ENCODE measurements at places on chromosomes 4 and X.

DNA sequence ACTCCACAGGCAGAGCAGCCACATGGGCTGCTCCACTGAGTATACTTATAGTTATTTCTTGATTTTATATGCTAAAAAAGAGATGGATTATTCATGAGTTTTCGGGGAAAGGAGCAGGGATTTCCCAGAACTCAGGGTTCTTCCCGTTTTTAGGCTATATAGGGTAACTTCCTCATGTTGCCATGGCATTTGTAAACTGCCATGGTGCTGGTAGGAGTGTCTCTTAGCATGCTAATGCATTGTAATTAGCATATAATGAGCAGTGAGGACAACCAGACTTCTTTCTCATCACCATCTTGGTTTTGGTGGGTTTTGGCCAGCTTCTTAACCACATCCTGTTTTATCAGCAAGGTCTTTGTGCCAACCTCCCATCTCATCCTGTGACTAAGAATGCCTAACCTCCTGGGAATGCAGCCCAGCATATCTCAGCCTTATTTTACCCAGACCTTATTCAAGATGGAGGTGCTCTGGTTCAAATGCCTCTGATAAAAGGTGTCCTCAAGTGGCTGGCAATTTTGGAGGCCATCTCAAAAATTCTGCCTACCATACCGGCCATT is 213.0 kb upstream of the VEGFC start:
- no peak overlapping the region for H3K27ac ChIP-seq
- H3K4me3 ChIP-seq = no peak overlapping the region
- DNase-seq = no peak
- no peaks in the 10 kb centered on the region for H3K36me3 ChIP-seq
- H3K27me3 ChIP-seq = no peaks in the 10 kb centered on the region

DNA sequence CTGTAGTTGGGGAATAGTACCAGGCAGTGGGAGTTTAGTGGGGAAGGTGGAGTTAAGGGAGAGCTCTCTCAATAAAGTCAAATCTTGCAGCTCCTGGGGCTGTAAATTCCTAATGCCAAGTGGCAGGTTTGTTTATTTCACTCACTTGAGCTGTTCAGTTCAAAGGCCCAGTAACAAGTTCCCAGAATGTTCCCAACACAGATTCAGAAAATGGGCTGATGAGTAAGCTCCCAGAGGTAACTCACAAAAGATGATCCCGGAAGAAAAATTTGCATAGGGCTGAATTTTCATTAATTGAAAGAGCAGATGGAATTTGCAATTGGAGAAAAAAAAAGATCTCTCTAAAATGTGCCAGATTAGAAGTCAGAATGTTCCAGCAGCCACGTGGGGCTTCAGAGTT is 286.2 kb downstream of the EVC2 start:
- H3K27me3 ChIP-seq = no peaks in the 10 kb centered on the region
- no peak for DNase-seq
- H3K4me1 ChIP-seq = no peaks in the 10 kb centered on the region
- H3K36me3 ChIP-seq = no peaks in the 10 kb centered on the region
- H3K4me3 ChIP-seq = no peak overlapping the region
- no peak overlapping the region for H3K27ac ChIP-seq

DNA sequence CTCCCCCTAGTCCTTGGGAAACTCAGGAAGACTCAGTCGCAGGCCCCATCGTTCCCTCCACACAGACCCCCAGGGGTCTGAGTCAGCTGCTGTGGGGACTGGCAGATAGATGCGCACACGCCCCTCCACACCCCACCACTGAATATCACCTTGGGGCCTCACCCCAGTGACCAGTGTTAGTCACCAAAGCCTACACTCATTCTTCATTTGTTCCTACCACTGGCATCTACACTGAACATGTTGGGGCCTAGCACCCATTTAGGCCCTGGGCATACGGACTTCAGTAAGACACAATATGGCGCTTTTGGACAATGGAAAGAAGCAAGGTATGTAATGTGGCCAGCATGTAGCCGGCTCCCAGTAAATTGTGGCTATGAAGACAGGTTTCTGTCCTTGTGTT is 154.1 kb upstream of the PJA1 start:
- DNase-seq = no peak
- H3K27ac ChIP-seq = no peak overlapping the region
- H3K36me3 ChIP-seq = no peaks in the 10 kb centered on the region
- no peaks in the 10 kb centered on the region for H3K4me1 ChIP-seq
- H3K4me3 ChIP-seq = no peak overlapping the region

GRCh38 chrX:74788545-74789086 is 136.6 kb downstream of the NEXMIF start:
- no peaks in the 10 kb centered on the region for H3K27me3 ChIP-seq
- H3K4me3 ChIP-seq = no peak overlapping the region
- no peaks in the 10 kb centered on the region for H3K4me1 ChIP-seq
- no peaks in the 10 kb centered on the region for H3K36me3 ChIP-seq
- no peak overlapping the region for H3K27ac ChIP-seq

GRCh38 chrX:9955506-9955905 is 11.7 kb upstream of the CLDN34 start:
- no peak overlapping the region for H3K27ac ChIP-seq
- no peak overlapping the region for H3K4me3 ChIP-seq
- no peaks in the 10 kb centered on the region for H3K4me1 ChIP-seq
- H3K27me3 ChIP-seq = no peaks in the 10 kb centered on the region
- no peak for DNase-seq
- no peaks in the 10 kb centered on the region for H3K36me3 ChIP-seq

GRCh38 chr4:3856604-3857204 is 90.5 kb downstream of the ADRA2C start:
- H3K36me3 ChIP-seq = no peaks in the 10 kb centered on the region
- H3K4me1 ChIP-seq = no peaks in the 10 kb centered on the region
- no peak overlapping the region for H3K27ac ChIP-seq
- H3K4me3 ChIP-seq = no peak overlapping the region

DNA sequence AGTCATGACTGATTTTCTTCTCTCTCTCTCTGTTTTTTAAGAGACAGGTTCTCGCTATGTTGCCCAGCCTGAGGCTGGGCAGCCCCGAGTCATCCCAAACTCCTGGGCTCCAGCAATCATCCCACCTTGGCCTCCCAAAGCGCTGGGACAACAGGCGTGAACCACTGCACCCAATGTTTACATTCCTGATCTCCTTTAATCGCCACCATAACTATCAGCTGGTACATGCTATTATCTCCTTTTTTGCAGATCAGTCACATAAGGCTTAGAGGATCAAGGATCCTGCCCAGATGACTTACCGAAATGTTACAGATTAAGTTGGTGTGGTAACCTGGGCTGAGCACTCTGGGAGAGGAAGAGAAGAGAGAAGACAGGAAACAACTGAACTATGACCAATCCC is 1.5 kb upstream of the USP46 start:
- no peaks in the 10 kb centered on the region for H3K36me3 ChIP-seq
- no peak overlapping the region for H3K27ac ChIP-seq
- H3K4me3 ChIP-seq = no peak overlapping the region
- peaks cover 12% of the 10 kb centered on the region for H3K4me1 ChIP-seq

GRCh38 chr4:75497133-75497532 is 17.1 kb downstream of the RCHY1 start:
- H3K27me3 ChIP-seq = no peaks in the 10 kb centered on the region
- no peak overlapping the region for H3K27ac ChIP-seq
- H3K4me1 ChIP-seq = no peaks in the 10 kb centered on the region
- DNase-seq = no peak

DNA sequence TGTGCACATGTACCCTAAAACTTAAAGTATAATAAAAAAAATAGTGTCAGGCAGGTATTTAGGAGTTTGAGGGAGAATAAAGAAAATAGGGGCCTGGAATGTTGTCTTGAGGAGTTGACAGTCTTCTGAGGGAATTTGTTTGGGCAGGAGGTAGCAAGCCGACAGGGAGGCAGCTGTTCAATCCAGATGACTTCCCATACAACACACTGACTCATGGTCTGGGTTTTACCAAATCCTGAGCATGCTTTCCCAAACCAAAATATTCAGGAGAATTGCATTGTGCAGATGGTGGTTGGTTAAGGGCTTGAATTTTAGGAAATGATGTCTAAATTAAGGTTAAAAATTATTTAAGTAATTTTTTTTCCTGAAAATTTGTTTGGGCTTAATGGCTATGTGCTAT is 430.0 kb downstream of the INPP4B start:
- no peaks in the 10 kb centered on the region for H3K36me3 ChIP-seq
- no peak overlapping the region for H3K4me3 ChIP-seq
- no peak for DNase-seq
- no peaks in the 10 kb centered on the region for H3K4me1 ChIP-seq
- no peaks in the 10 kb centered on the region for H3K27me3 ChIP-seq

- no peaks in the 10 kb centered on the region for H3K36me3 ChIP-seq
- peaks cover 12% of the 10 kb centered on the region for H3K27me3 ChIP-seq
- DNase-seq = no peak
Observed at GRCh38 chr4:1763550-1764080, 29.5 kb upstream of the FGFR3 start.

DNA sequence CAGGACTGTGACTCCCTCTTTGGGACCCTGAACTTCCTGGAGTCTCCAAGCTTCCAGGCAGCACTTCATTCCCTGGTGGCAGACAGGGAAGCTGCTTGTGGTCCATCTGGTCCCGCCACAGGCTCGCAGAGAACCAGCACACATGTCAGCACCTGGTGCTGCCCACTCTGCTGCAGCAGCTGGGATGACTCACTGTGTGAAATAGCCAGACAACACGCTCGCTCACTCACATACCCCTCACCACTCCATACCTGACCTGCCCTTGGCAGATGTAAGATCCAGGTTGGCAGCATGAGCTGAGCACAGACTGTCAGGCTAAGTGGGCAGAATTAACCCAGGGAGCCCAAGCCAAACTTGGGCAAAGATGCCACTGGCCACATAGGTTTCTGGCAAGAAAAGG is 613.5 kb downstream of the PCDH18 start:
- H3K4me3 ChIP-seq = no peak overlapping the region
- H3K36me3 ChIP-seq = no peaks in the 10 kb centered on the region
- no peak overlapping the region for H3K27ac ChIP-seq
- no peaks in the 10 kb centered on the region for H3K27me3 ChIP-seq

GRCh38 chr4:132384709-132385108 is 764.4 kb upstream of the PCDH10 start:
- H3K4me3 ChIP-seq = no peak overlapping the region
- no peaks in the 10 kb centered on the region for H3K27me3 ChIP-seq
- no peak for DNase-seq
- no peak overlapping the region for H3K27ac ChIP-seq
- no peaks in the 10 kb centered on the region for H3K4me1 ChIP-seq

- H3K4me1 ChIP-seq = no peaks in the 10 kb centered on the region
- DNase-seq = no peak
- H3K36me3 ChIP-seq = peaks cover 8% of the 10 kb centered on the region
- no peak overlapping the region for H3K27ac ChIP-seq
Observed at GRCh38 chr4:169440446-169440845, 169.7 kb upstream of the SH3RF1 start.

DNA sequence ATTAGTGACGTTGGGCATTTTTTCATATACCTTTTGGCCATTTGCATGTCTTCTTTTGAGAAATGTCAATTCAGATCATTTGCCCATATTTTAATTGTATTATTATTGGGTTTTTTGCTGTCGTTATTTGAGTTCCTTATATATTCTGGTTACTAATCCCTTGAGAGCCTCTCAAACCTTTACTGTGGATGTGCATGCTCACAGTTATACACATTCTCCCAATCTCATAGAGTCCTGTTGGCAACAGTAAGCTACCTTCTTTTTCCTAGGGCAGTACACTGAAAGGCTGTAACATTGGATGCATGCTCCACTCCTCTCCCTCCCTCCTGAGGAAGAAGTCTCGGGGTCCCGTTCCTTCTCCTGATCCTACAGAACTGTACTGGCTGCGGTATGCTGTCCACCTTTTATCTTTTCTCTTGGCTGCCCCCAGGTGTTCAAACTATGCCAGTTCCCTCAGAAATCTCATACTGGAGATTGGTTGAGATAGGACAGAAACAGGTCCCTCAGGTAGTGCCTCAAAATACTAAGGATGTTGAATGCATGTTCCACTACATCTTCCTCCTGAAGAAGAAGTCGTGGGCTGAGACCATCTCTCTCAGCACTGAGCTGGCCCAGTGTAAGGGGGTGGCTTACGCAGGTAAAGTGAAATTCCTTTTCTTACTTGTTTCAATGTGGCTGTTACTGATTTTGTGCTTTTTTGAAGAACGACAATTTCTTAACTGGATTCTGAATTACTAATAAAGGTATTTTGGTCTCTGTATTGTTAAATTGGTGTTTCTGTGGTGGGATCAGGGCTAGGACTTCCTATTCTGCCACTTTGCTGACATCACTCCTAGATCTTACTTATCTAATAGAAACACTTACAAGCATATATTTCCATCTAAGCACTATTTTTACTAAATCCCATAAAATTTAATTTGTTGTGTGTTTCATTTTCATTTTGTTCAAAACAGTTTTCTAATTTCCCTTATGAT is 145.4 kb upstream of the HUWE1 start:
- no peak overlapping the region for H3K4me3 ChIP-seq
- H3K4me1 ChIP-seq = no peaks in the 10 kb centered on the region
- H3K36me3 ChIP-seq = no peaks in the 10 kb centered on the region
- no peaks in the 10 kb centered on the region for H3K27me3 ChIP-seq

DNA sequence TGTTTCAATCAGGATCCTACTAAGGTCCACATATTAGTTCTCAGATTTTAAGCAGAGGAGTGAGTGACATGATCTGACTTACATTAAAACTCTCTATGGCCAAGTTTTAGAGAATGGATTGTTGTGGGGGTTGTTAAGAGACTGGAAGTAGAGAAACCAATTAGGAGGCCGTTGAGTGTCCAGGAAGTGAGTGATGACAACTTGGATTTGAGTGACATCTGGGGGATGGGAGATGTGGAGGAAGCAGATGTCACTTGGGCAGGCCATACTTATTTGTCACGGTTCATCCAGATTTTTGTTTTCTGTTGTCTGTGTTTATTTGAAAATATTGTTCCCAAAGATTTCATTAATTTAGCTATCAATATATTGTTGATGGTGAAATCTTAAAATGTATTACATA is 28.3 kb downstream of the ADD1 start:
- H3K4me1 ChIP-seq = peaks cover 3% of the 10 kb centered on the region
- H3K27ac ChIP-seq = no peak overlapping the region
- peaks cover 6% of the 10 kb centered on the region for H3K36me3 ChIP-seq
- H3K27me3 ChIP-seq = no peaks in the 10 kb centered on the region
- DNase-seq = no peak

DNA sequence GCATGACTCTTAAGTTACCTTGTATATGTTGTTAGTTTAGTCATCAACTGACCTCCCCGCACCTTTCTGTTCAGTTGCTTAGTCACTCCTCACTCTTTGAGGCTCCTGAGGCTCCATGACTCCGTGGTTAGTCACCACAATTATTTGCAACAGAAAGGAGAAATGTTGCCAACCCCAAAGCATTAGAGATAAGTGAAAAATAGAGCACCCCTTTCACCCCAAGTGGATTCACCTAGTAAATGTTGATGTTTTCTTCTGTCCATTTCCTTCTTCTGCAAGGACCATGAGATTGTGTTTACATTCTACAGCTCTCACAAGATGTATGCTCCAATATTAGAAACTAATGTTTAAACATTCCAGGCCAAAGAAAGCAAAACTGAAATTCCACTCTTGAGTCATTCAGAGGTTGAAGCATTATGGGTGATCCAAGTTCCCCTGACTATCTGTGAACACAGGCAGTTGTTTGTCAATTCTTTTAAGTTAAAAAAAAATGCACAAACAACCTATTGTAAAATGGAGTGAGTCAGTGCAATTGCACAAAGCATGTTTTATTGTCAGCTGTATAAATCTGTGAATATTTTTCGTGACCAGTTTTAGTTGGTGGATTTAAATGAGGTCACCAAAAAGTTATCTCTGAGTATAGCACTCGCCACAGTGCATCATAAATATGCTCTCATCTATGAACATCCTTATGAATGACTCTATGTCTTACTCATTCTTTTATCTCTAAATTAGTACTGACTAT is 552.4 kb upstream of the MAGEB2 start:
- no peak overlapping the region for H3K4me3 ChIP-seq
- DNase-seq = no peak
- no peaks in the 10 kb centered on the region for H3K27me3 ChIP-seq
- H3K4me1 ChIP-seq = no peaks in the 10 kb centered on the region

Data from effector memory CD4-positive, alpha-beta T cell (primary cell).